Epithelial cell of prostate (primary cell): ENCODE measurements at places on chromosomes 1 and 21.

DNA sequence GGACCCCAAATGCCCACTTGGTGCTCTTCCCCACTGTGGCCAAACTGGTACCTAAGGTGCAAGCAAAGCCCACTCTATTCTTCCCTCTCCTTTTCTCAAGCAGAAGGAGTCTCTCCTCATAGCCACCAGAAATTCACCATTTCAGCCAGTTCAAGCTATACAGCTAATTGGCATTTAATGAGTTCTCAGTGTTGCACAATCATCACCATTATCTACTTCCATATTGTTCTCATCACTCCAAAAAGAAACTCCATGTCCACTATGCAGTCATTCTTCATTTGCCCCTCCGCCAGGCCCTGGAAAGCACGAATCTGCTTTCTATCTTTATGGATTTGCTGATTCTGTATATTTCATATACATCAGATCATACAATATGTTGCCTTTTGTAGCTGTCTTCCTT is 9.9 kb upstream of the ATG4C start:
- DNase-seq = no peak

DNA sequence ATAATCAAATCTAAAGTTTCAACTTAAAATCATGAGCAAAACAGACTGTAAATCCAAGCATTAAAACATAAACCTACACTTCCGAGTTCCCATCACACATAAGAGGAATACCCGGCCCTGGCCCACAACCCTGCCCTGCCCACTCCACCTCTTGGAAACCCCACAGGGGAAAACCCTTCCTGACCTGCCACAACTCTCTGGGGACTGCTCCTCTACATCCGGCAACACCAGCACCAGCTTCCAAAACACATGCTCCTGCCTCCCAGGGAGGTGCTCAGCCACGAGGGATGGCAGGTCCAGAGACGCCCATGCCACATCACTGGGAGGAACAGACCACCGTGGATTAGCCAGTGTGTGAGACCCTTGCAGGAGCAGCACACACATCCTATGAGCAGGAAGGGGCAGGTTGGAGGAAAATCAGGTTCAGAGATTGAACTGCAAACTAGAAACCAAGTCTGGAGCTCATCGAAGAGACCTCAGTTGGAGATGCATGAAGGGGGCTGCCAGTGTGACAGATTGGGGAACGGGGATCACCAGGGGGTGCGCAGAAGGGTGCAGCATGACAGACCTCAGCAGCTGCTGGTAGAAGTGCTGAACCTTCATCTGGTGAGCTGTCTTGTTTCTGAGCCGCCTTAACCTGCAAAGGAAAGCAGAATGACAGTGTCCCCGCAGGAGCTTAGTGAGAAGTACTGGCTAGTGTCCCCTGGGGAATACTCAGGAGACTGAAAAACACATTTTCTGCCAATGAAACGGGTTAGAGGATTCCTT is 25.8 kb upstream of the LSS start:
- DNase-seq = no peak

- DNase-seq = no peak
These were observed 10.8 kb downstream of the GPR3 start for GRCh38 chr1:27403065-27403726.

GRCh38 chr1:176574756-176575155 is 111.8 kb downstream of the PAPPA2 start:
- no peak for DNase-seq

DNA sequence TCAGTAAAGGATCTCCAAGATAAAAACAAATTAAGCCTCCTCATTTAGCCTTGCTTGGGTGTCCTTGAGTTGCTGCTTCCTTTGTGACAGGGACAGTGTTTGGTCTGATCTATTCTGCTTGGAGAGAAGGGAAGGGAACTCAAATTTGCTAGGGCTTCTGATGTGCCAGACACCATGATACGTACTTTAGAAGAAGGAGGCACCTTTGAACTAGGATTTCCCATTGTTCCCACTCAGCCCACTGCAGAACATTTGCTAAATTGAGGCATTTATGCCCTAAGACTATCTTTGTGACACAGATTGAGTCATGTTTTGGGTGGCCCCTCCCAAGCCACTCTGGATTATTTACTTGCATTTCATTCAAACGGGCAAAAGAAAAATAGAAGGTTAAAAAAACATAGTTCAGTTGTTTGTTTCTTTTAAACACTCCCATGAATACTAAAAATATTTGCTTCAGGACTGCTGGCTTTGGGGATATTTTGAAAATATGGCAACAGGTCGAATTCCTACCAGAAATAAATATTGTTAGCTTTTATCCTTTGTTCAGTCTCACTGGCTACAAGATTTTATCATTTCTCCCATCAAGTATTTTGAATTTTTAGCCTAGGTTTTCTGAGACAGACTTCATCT is 81.9 kb upstream of the WLS start:
- no peak for DNase-seq

- DNase-seq = no peak
These were observed 97.4 kb downstream of the KCNH1 start for GRCh38 chr1:211036381-211037060.

- DNase-seq = no peak
These were observed 33.0 kb downstream of the URB1 start for GRCh38 chr21:32359719-32360260.
